ENCODE measurements at places on chromosomes 7 and 10.

DNA sequence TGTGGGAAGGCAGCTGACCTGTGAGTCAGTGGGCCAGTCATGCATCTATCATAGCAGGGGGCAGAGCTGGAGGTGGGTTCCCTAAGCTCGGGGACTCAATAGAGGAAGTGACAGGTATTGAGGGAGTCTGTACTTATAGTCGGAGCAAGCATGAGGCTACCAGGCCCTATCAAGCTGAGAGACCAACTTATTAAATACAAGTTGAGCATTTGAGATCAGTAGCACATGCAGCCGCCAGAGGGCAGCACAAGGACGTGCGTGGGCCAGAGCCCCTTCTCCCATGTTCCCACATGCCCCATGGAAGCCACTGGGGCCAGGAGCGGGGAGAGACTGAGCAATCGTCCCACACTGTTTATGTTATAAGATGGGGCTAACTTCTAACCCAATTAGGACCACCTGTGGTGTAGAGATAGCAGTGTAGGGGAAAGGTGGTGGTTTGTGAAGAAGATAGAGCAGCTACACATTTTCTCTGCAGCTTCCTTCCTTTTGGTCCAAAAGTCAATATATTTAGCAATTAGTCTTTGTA is 13.0 kb upstream of the STK31 start:
- no peak for DNase-seq

GRCh38 chr10:130403153-130404075 is 267.2 kb downstream of the GLRX3 start:
- DNase-seq = no peak

GRCh38 chr10:4254101-4254994 is 469.3 kb upstream of the KLF6 start:
- no peak for DNase-seq

- DNase-seq = no peak
Measured at GRCh38 chr10:58439632-58440364, 54.6 kb downstream of the TFAM start.

- DNase-seq = no peak
Measured at GRCh38 chr10:91220954-91221675, 652 bp downstream of the PCGF5 start.

- no peak for DNase-seq
Measured at GRCh38 chr7:157908006-157908782, 571.4 kb downstream of the DNAJB6 start.

- DNase-seq = no peak
Measured at GRCh38 chr7:3732395-3733005, 431.4 kb downstream of the SDK1 start.

- DNase-seq = no peak
Measured at GRCh38 chr10:33001908-33002492, 44.0 kb upstream of the ITGB1 start.

DNA sequence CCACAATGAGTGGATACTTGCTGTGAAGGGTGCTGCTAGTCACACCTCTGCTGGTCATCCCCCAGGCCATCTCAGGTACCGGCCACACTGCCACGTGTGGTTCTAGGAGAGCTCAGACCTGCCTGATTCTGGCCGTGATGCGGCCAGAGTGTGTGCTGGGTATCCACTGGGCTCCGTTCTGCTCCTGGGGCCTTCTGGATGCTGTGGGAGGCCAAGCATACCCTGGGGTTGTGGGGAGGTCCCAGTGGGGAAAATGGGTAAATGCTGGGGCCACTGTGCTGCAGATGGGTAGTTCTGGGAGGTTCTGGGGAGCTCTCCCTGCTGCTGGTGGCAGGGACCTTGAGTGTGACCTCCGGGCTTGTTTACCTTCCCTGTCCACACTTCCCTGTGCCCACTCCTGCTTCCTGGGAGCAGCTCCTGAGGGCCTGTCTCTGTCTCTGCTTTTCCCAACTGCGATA is 318.4 kb downstream of the GLRX3 start:
- DNase-seq = no peak

GRCh38 chr10:100374200-100374655 is 27.2 kb downstream of the SCD start:
- DNase-seq = no peak

GRCh38 chr10:46318799-46319198 is 32.0 kb downstream of the ANTXRL start:
- DNase-seq = no peak

GRCh38 chr7:104096683-104097082 is 107.2 kb upstream of the RELN start:
- DNase-seq = no peak

- no peak for DNase-seq
Measured at GRCh38 chr7:20601121-20601520, 14.3 kb upstream of the ABCB5 start.

DNA sequence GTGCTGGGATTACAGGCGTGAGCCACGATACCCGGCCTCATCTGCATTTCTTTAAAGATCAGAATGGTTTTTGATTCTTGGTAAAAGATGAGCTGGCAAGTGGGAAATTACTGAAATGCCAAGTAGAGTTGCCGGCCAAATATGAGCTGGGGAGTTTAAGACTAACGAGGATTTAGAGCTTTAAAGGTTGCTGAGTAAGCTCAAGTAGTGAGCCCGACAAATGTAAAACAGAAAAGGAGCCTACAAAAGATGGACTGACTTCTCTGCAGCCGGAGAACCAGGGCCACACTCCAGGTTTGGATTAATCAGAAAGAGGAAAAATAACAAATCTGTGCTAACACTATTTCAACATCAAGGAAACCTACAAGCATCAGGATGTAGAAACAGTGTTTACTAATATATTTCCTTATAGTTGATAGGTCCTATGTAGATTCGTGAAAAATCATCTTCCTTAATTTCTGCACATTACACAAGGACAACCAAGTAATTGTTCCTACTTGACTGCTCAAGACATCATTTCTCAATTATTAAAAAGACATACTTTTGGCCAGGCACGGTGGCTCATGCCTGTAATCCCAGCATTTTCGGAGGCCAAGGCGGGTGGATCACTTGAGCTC is 49.6 kb downstream of the MPP7 start:
- no peak for DNase-seq

Measured in stimulated activated CD8-positive, alpha-beta memory T cell treated with anti-CD3 and anti-CD28 coated beads, Interleukin-7, amount 100 ng/mL, for 1 hour (primary cell).